Psoas muscle (tissue), 8 donors: ENCODE measurements at places on chromosomes 5 and 9. TPM values are rescaled to one million over a fixed set of nuclear protein-coding genes. Genes with fewer than 3 reads are reported as not detected.

Gene C9orf152
- total RNA-seq, result not detected

Gene FAM240B
- total RNA-seq, result not detected

Gene CMYA5
- total RNA-seq, result 1,472 TPM

Gene CCL27
- total RNA-seq, result not detected

Gene ENHO
- 0.20 TPM for total RNA-seq

Gene ACOT12
- total RNA-seq, result not detected

DNA sequence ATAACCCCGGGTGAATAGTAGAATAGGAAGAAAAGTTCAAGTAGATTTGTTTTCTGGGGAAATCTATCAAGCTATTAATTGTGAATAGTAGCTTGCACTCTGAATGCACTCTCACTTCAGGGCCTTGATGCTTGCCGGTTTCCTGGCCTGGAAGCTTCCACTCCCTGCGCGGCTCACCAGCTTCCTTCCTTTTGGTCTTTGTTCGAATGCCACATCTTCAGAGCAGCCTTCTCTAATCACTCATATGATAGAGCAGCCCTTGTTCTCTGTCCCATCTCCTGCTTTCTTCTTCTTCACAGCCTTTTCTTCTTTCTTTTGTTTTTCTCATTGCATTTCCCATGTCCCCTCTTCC is 146.7 kb downstream of the MAST4 start:
- no peak for DNase-seq

GRCh38 chr9:137217276-137218211 is 4.5 kb downstream of the RNF208 start:
- peak; percentile 78 for DNase-seq

- DNase-seq, result no peak
Measured at GRCh38 chr5:148843510-148844318, 17.3 kb downstream of the ADRB2 start.

GRCh38 chr9:135589596-135590485 is 28.3 kb downstream of the PAEP start:
- no peak for DNase-seq

DNA sequence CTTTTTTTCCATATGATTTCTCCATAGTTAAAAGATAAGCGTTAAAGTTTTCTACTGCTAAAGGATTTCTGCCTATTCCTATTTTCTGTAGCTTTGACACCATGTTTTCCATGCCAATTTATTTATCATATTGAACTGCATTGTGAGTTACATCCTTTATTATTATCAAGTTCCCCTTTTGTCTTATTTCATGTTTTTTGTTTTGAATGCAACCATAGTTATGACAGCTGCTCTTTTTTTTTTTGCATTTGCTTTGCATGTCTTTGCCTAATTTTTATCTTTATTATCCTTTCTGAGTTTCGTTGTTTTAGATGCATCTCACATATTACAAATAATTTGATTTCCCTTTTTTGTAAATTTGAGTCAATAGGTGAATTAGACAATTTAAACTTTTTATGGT is 161.5 kb downstream of the DEPDC1B start:
- DNase-seq, result no peak

DNA sequence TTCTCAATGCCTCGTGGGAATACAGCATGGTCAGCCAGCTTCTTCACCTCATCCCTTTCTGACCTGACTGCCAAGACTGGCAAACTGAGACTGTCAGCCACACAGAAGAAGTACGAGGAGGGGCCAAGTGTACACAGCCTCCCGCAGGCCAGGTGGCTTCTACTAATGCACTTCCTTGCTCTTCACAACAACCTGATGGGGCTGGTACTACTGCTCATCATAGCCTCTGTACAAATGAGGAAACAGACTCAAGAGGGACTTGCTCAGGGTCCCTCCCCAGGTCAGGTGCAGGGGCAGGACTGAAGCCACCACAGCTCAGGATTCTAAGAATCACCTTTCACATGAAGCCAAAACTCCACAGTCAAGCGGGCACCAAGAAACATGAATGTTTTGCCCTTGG is 21.3 kb downstream of the NIPAL4 start:
- DNase-seq, result no peak

DNA sequence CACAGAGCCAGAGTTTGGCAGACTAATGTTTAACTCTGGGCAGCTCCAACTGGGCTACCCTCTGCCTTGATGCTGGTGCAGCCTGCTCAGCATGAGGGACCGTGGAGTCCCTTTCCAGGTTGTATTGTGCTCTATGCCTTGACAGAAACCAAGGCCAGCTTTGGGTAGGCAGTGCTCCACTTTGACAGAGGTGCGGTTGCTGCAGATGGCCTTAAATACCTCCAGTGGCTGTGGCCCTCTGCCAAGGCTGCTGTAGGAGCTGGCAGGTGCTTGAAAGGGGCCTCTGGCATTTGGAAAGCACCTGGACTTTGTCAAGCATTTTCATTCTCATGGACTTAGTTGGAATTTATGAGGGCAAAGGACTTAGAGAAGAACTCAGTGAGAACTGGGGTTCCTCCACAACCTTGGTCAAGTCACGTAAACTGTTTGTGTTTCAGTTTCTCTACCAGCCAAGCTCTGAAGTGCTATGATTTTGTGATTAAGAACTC is 249.7 kb upstream of the ZNF462 start:
- DNase-seq, result no peak

DNA sequence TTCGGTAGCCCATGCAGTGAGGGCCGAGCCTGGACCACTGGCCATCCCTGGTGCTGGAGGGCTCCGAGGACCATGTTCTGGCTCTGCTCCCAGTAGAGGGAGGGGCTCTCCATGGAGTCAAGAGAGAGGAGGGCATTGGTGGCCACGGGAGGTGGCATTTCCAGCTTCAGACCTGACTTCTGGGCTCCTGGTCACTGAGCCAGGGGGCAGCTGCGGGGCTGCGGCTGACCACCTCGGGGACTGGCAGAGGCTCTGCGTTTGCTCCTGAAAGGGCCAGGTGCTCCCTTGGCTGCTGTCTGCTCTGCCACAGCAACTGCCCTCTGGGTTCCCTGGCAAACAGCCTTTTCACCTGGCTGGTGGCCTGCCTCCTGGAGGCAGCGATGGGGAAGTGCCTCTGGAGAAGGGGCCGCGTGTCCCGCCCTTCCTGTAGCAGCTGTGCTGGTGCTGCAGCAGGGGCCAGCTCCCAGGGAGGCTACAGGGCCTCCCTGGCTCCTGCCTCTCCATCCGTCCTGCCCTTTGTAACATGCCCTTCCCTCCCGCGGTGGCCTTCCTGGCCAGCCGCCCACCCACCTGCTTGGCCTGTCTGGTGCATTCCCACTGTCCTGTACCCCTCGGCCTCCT is 144.6 kb downstream of the CACNA1B start:
- no peak for DNase-seq

DNA sequence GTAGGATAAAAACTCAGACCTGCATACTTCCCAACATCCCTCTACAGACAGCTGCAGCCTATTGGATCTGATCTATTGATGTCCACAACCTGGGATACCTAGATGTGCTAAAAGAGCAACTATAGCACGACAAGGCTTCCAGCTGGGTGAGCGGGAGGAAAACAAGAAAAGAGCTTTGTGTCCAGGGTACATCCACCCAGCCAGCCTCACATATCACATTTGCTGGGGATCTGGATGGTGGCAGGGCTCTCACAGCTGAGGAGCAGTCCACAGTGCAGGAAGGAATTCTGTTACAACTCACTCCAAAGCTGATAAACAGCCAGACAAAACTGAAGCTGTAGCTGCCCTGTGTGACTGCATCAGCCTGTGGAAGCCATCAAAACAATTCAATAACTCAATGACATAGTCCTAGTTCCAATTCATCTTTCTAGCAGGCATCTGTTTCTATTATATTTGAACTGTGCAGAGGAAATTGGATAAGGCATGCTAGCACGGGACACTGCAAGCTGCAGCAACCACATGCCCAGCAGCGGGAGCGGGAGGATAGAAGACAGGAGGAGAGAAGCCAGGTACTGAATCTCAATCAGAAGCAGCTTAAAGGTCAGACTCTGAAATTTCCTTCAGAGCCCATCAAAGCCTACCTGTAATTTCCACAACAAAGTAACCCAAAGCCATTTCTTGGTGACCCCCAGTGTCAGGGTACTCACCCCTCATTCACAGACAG is 45.0 kb downstream of the MED10 start:
- DNase-seq, result no peak

DNA sequence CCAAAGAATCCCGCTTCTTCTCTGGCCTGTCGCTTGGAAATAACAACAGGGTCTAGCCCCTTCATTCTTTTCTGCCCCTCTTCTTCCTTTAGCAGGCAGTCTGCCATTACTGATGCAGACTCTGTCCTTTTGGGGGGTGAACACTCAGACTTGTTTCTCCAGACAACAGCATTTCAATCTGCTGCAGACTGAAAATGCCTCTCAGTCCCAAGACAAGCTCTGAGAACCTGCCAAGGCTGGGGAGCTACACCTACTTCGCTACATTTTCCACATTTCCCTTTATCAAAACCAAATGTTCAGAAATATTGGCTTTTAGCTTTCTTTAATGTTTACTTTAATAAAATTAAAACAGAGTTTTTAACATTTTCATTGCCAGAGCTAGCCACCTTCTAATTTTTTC is 152.4 kb downstream of the MPDZ start:
- no peak for DNase-seq

DNA sequence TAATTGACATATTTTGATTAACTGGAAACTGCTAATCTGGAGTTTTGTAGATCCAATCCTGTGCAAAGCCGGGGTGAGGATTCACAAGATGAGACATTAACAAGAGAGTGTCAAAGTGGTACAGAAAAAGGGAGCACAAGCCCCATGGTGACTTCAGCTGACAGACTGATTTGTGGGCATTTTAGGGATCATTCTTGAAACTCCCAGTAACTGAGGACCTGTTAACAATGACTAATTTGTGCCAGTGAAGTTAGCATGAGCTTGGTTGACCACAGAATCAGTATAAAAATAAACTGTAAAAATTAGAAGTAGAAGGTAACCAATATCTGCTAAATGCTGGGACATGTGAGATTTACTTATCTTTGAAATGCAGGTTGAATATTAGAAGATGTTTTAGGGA is 1578.3 kb downstream of the EFNA5 start:
- no peak for DNase-seq

DNA sequence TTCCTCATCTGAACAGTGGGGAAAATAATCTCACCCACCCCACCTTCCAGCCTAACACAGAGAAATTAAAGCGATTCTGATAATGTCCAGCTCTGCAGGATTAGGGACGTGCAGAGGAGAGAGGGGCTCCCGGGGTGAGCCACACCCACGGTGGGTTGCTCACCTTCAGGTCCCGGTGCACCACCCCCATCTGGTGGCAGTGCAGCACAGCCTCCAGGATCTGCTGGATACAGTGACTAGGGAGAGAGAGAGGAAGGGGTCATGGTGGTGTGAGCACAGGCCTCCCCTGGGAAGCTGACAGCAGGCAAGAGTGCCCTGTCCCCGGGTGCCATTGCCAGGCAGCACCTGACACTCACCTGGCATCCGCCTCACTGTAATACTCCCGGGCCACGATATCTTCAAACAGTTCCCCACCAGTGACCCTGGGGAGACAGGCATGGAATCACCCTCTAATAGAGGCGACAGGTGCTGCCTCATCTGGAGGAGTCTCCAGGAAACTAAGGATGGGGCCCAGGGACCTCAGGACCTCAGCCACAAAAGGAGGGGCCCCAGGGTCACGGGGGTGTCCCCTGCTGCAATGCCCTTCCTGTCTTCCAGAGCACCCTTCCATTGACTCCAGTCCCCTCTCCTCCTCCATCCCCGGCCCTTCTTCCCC is 33.0 kb downstream of the CAMK2A start:
- DNase-seq, result no peak

DNA sequence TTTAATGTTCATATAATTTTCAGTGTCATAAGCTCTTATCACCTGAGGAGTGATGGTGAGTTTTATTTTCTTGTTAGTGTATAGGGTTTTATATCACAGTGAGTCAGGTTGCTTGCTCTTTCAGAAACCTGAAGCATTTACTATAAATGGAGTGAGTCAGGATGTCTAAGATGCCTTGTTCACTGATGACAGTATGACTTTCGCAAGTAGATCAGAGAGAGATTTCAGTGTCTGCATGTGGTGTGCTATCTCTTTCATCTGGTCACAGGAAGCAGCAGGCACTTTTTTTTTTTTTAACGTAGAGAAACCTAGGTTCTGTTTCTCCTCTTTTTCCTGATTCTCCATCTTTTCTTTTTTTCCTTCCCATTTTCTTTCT is 237.1 kb downstream of the DMRTA1 start:
- DNase-seq, result no peak

DNA sequence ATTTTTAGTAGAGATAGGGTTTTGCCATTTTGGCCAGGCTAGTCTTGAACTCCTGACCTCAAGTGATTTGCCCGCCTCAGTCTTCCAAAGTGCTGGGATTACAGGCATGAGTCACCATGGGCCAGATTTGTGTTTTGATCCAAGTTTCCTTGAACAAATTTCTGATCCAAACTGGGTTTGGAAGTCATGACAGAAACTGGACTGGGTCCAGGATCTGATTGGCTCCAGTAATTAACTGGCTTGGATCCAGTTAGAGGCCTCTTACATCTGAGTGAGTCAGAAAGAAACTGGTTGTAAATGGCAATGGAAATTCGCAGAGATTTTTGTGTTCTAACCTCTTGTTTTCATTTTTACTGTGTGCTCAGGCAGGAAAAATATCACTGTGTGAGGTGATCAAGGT is 141.6 kb downstream of the SLC25A46 start:
- DNase-seq, result no peak

DNA sequence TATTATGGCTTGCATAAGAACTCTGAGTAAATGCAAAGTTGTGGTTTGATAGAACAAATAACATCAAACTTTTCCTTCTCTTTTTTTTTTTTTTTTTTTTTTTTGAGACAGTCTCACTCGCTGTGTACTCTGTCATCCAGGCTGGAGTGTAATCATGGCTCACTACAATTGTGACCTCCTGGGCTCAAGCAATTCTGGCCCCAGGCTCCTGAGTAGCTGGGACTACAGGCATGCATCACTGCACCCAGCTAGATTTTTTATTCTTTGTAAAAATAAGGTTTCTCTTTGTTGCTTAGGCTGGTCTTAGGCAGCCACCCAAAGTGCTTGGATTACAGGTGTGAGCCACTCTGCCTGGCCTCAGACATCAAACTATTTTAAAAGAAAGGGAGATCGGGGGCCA is 19.0 kb upstream of the PTGER4 start:
- no peak for DNase-seq

DNA sequence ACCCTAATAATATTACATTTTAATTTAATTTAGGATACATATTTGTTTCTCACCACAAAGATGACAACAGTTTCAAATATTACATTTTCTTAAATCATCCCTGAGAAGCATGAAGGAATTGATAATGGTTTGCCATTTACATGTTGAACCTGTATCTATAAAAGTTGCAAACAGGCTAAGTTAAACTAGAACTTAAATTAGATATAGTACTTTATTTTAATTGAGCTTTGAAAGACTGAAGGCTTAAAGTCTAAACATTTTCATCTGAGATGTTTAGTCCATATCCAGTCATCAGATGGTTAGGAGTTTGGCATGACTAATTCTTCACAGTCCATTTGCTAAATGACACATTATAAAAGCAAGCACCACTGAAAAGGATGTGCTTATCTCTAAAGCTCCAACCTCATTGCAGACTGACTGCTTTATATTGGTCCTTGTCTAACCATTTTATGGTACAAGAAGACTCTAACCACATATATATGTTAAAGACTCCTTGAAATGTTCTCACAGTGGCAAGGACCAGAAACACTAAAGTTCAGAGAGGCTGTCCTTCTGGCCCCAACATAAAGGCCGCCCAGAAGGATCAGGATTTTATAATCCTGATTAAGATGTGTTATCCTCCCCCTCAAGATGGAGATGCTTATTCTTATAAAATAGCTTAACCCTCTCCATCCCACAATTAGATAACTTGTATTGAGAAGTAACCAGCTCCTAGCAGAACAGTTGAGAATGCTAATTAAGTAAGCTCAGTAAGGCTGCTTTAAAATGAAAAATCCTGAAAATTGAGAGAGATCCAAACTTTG is 25.8 kb downstream of the WNT8A start:
- no peak for DNase-seq

GRCh38 chr5:57383093-57383861 is 99.3 kb downstream of the ACTBL2 start:
- DNase-seq, result no peak
